BJ (cell line): ENCODE measurements at places on chromosomes 6 and 20.

DNA sequence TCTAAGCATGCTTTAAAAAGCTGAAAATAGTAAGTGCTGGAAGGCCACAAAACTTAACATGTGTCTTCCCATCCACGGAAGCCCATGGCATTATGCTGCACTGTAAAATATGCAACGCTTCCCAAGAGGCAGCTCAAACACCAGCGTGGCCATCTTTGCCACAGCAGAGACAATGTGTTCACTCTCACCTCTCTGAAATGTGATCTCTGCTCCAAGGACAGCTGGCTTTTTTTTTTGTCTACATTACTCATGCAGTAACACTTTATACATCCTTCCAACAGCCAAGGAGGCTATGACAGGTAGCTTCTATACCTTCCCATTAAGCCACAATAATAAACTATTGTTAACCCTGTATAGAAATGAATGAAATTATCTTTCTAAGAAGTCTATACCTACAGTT, 49.2 kb downstream of the BLOC1S5 start:
- no peak for DNase-seq

DNA sequence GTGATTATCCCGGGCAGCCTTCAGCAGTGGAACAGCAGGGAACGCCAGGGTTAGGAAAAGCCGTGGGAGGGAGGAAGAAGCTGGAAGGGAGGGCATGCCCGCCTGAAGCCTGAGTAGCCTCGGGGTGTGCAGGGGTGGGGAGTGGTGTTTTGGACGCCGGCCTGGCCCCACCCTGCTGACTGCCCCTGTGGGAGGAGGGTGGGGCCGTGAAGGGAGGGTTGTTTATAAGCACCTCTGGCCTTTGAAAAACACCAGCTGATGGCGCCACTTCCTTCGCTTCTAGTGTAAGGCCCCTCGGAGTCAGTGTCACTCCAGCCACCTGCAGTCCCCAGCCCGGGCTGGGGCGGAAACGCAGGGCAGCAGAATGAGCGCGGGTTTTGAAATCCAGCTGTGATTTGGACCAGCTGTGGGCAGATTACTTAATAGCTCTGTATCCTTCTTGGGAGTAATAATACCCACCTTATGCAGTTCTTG, 52.8 kb upstream of the BMP6 start:
- peak; percentile 40 for DNase-seq

- DNase-seq: no peak
Observed at GRCh38 chr6:168016176-168016620, 18.7 kb downstream of the KIF25 start.

DNA sequence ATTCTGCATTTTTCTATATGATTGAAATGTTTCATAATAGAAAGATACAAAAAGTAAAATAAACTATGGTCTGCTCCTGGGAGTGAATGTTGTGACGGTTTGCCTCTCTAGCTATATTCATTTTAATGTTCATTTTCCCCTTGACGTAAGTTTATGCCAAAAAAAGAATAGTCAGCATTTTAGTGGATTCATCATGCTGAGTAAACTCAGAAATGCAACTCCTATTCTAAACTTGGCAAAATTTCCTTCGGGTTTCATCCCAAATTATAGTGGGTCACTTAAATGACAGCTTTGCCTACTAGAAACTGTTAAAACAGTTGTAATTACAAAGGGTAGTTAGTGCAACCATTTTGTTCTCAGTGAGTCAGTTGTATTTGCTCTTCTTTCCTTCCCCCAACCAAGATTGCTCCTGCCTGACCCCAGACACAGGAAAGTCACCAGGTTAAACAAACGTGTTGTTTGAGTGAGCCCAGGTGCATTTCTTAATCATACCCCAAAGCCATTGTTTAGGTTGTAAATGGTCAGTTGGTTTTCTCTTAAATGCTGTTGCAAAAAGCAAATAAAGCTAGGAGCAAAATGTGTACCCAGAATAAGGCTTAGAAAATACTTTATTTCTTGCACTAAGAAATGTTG, 482.3 kb upstream of the SOX4 start:
- DNase-seq: no peak

GRCh38 chr6:165799391-165800153, 136.5 kb upstream of the PDE10A start:
- no peak for DNase-seq

DNA sequence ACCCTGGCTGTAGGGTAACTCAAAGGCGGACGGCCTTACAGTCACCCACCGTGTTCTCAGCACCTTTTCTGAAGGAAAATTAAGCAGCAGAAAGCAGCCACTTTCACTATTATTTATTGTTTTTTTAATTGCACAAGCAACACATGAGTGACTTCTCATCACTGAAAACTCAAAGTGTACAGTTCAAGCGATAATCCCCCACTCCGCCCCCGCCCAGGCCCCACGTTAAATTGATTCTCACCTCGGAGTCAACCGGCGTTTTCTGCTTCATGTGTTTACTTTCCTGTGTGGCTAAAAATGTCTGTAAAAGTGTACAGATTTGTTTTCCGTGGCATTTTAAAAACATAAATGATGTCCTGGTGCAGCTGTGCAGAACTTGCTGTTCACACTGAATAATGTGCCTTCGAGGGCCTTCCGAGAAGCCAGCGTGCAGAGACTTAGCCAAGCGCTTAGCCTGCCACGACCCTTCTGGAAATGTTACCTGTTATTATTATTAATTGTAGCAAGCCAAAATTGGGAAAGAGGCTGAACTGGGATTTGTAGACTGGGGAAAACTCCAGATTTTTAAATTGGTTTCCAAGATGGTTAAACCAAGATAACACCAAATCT, 335.7 kb downstream of the CDH4 start:
- DNase-seq: no peak

DNA sequence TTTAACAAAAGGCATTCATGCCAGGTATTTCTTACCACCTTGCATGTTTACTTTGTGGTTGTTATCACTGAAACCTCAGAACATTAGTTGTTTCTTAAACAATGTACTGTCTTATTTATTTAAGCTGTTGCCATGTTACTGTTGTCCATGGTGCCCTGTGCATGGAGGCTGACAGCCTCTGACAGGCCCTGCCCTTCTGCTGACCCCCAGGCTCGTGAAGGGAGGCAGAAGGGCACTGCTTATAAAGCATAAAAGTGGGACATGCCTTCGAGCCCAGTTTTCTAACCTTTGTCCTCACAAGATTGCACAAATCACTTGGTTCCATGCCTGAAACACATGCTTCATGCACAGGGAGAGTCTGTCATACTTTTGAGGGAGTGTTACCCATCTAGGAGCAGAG, 46.7 kb upstream of the CLIC5 start:
- DNase-seq: no peak

DNA sequence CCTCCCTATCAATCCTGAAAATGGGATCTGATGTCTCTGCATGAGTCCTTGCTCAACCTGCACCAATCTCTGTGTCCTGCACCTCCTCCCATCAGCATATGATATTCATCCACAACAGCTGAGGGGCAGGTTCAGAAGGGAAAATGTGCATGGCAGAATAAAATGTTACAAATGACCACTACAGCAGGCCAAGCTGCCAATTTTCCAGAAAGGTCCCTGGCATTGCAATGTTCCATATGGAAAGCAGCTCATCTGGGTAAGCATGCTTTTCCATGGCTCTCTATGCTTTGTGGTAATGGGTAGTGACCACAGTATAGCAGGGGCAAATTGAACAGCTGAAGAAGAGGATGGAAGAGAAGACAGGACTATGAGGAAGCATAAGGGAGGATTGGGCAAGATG, 841.2 kb upstream of the FLRT3 start:
- DNase-seq: no peak

DNA sequence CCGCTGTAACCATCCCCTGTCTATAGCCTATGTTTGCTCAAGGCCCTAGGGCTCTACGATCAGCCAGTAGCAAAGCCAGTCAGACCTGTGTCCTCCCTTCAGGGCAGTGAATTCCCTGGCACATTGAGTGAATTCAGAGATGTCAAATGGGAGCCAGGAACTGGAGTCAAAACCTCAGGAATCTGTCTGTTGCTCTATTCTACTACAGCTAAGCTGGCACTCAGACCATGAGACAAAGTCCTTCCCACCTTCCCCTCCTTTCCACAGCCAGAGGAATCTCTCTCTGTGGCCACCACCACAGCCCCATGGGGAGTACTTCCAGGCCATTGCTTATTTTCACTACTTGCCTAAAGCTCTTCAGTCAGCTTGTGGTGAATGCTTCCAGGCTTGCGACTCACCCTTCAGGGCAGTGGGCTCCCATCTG, 82.0 kb downstream of the PKIB start:
- DNase-seq: no peak

DNA sequence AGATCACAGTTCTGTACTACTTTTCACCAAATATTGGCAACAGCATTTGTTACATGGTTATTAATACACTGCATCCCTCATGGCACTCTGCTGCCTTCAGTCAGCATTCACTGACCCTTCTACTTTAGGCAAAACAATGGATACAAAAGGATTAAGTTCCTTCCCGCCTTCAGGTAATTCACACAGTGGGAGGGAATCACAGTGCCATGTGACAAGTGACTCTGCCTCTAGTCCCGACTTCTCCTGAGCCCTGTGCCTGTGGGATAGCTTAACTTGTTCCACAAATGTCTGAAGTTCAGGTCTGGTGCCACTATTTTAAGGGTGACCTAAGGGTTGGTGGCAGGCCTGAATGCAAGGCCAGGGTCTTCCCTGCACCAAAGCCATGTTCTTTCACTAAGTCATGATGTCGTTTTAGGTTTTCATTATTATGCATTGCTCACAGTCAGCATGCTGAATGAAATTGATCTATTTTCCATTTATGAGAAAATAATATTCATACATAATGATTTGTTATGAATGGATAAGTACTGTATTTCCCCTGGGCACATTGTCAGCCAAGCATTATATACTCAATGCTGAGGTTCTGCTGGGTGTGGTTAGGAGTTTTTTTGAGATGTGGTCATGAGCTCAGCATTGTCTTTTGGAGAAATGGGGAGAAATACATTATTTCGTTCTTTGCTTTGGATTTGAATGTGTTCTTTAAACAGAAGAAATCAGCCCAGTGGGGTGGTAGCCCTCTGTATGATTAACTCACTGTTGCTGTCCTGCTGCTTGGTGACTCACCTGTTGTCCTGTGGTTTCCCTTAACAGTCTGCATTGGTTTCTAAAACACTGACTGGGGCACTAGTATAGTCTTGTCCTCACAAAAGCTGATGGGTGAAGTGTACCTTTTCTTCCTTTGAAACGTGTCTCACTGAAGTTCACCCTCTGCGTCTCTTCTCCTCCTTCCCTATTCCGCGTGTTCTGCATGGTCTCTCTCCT, 66.4 kb downstream of the AFDN start:
- DNase-seq: no peak

DNA sequence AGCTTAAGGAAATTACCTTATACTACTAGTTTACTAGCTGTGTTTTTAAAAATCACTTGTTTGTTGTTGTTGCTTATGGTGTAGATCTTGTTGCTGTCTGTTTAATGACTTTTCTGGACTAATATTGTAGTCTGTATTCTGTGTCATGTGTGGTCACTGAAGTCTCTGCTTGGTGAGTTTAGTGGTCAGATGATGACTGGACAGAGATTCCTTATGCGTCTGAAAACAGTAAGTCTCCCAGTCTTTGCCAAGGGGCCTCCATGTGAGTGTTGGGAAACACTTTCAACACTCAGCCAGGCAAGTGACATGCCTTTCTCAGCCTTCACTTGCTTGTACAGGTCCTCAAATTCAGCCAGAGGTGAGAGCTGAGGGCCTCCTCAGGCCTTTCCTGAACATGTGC, 256.9 kb upstream of the RNF24 start:
- DNase-seq: no peak

DNA sequence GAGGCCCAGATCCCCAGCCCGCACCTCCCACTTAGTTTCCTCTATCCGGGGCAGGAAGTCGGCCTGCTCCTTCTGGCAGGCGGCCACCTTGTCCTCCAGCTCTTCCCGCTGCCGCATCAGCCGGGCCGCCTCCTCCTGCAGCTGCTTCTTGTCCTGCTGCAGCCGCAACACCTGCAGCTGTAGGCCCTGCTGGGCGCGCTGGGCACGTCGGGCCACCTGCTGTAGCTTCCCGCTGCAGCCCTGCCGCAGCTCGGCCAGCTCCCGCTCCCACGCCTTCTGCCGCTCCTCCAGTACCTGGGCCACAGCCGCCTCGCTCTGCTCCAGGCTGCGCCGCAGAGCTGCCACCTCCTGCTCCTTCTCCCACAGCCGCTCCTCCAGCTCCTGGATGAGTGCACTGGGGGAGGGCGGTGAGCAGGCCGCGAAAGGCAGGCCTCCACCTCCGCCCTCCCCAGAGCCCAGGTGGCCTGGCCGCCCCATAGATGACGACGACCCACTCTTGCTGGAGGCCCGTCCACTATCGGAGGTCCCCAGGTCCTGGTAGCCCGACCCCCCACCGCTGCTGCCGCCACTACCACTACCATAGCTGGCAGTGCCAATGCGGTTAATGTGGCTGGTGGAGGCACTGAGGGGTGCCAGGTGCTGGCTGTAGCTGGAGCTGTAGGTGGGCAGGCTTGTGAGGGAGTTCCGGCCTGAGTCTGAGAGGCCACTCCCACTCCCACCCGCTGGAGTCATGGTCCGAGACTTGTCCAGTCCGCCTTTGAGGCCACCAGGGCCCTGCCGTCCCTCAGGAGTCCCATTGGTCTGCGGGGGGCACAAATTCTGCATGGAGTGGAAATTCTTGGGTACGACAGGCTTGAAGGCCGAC, 6.0 kb upstream of the FASTKD5 start:
- DNase-seq: no peak

GRCh38 chr20:49808753-49809152, 3.9 kb upstream of the SLC9A8 start:
- DNase-seq: no peak

- DNase-seq: no peak
Observed at GRCh38 chr6:38080889-38081288, 261.4 kb downstream of the ZFAND3 start.

GRCh38 chr6:167898673-167899311, 72.1 kb downstream of the AFDN start:
- DNase-seq: no peak

DNA sequence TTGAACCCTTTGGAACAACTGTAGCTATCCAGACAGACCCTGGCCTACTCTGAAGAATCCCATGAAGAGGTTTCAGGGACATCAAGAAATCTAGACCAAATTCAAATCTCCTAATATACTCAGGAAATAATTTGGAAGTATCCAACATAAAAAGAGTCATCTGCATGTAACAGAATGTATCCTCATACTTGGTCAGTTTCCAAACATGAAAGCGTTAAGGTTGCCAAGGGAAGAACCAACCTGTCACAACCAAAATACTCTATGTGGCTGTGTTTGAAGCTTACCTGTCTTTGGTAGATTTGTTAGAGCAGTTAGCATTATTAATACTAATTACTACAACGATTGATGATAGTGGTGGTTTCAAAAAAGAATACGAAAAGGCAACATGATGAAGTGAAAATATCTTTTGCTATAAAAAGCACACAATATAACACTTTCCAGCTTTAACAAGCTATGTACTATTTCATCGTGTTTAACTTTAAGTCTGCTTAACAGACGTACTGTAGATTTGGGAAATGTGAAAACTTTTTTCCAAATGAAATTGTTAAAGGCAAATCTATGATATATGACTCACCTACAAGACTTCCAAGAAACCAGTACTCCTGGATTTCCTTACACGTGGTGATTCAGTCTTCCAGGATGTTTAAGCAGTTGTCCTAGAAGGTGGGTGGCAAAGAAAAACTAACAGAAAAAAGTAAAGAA, 46.6 kb upstream of the ENPP1 start:
- DNase-seq: no peak
